GM18507 (cell line): ENCODE measurements at places on chromosomes 5 and 9.

DNA sequence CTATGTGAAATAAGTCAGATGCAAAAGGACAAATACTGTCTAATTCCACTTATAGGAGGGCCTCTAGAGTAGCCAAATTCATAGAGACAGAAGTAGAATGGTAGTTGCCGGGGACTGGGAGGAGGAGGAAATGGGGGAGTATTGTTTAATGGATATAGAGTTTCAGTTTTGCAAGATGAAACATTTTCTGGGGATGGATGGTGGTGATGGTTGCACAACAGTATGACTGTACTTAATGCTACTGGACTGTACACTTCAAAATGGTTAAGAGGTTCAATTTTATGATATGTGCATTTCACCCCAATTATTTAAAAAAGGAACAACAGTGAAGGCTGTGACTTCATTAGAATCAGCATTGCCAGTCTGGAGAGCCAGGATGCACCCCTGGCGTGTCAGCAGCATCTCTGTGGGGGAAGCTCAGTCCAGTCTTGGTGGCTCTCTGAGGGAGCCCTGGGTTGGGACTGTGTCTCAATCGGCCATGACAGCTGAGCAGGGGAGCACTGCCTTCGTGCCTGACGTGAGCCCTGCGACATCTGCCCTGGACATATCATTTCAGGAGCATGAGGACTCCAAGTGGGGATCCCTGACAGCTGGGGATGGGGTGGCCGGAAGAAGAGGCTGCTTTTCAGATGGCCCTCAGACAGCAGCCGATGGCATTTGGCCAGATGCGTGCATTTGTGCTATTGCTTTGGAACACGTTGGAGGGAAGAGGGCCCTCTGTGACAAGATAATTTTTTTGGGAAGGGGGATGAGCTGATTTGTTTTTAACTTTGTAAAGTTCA lies 130.8 kb upstream of the STC2 start:
- DNase-seq: no peak

GRCh38 chr5:141003031-141003430 lies 36.8 kb downstream of the PCDHAC2 start:
- no peak for DNase-seq

DNA sequence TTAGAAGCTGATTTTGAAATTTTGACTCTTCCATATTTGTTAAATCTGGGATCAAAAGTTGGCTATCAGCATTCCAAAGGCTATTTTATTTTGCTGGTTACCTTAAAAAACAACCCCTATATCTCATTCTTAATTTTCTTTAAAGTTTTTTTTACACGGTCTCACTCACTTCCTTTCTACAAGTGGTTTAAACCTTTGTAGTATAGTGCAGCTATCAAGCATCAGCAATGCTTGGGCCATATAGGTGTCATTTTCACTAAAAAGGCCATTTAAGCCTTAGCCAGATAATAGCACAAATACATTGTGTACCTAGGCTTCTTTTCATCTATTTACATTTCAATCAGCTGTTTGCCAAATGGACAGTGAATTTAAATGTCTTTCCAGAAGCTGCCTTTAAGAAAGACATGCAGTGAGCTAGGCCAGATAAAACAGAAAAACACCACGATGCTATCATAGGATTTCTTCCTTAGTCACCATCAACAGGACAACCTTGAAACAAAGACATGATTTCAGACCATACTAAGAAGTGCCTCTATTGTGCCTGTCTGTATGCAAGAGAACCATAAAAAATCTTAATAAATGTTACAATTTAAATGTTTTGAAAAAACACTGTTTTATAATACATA lies 104.2 kb downstream of the RAPGEF6 start:
- DNase-seq: no peak

DNA sequence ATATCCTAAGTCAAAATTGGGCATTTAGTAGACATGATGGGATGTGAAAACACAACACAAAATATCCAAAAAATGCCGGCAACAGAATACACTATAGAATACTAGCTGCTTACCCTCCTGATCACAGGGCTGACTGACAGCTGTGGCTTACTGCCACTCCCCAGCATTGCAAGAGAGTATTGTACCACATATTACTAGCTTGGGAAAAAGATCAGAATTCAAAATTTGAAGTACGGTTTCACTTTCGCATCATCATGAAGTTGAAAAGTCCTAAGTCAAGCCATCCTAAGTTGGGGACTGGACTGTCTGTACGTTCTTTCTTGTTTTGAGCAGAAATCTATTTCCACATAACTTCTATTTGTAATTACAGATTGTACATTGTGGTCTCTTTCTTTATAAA lies 851.4 kb downstream of the MAT2B start:
- DNase-seq: no peak

DNA sequence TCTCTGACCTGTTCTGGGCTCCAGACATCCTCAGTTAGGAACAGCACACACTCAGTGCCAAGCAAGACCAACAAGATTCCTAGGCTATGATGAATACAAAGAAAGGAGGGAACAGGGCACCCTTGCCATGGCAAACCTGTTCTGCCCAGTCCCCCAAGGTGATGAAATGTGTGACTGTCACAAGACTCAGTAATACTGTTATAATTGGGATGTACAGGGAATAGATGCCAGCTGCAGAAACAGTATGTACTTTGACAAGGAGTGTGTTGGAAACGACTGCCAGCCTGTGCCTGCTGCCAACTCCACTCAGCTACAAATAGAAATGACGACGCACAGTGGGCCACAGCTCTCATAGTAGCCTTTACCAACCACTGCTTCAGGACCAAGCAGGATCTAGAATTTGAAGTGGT lies 453.0 kb downstream of the EFNA5 start:
- DNase-seq: no peak

DNA sequence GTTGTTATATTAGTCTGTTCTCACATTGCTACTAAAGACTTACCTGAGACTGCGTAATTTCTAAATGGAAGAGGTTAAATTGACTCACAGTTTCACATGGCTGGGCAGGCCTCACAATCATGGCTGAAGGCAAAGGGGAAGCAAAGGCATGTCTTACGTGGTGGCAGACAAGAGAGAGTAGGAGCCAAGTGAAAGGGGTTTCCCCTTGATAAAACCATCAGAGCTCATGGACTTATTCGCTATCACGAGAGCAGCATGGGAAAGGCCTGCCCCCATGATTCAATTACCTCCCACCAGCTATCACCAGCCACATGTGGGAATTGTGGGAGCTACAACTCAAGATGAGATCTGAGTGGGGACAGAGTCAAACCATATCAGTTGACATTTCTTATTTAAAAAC lies 374.5 kb upstream of the RORB start:
- no peak for DNase-seq

DNA sequence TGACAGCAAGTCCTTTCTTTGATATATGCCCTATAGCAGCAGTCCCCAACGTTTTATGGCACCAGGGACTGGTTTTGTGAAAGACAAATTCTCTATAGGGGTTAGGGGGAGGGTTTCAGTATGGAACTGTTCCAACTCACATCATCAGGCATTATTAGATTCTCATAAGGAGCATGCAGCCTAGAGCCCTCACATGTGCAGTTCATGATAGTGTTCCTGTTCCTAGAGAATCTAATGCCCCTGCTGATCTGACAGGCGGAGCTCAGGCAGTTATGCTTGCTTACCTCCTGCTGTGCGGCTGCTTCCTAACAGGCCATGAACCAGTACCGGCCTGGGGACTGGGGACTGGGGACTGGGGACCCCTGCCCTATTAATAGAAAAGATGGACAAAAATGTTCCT lies 2.7 kb upstream of the RAPGEF6 start:
- no peak for DNase-seq

DNA sequence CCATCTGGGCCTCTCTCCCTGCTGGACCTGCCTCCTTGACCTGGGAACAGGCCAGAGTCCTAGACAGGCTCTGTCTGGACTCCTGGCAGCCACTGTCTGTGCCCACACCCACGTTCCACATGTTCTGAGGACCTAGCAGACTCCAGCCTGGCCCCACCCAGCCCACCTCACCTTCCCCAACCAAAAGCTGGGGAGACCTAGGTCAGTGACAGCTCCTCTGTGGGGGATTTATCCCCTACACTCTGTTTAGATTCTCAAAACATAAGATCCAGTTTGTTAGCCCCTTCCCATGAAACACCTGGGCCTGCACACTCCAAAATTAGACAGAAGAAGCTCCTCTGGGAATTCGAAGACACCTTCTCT lies 59.8 kb upstream of the ADAMTS2 start:
- DNase-seq: no peak

DNA sequence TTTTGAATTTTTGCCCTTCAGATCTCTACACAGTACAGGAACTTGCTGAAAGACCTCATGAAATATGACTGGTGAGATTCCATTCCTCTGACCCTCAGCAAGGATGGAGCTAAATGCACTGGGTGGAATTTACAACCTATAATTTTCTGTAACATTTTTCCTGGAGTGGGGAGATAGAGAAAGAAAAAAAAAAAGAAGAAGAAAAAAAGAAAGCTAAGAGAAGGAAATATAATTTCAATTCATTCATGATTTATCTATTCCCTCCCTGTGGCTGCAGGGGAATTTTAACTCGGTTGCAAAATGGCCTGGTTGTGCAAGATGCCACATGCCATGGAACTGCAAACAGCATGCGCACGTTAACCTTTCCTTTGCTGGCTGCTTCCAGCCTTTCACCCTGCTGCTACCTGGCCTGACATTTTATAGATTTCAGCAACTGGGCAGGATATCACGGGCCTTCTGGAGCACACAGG lies 155.4 kb downstream of the FSTL4 start:
- no peak for DNase-seq

GRCh38 chr5:140927228-140927573 lies 1.1 kb downstream of the PCDHAC1 start:
- no peak for DNase-seq

DNA sequence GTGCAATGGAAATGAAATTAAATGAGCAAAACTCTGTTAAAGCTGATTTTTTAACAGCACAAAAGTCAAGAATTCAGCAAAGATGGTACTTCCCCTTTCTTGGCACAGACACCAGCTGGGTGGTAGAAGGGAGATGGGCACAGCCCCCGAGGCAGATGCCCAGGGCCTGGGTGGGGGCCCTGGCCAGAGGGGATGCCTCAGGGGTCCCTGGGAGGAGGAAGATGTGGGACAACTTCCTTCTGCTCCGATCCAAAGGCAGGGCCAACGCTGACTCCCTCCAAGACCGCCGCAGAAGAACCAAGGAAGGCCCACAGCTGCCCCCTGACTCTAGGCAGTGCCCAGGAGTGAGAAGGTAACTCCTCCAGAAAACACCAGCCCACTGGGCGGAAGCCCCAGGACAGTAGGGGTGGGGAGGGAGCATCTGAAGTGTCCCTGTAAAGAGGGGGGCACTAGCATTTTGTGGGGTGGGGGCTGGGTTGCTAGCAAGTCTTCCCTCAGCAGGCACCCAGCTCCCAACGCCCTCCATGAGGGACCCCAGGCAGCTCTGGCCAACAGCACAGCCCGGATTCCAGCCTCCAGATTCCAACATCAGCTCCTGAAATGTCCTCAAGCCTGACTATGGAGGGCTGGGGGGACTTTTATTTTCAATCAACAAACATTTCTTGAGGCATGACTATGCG lies 4.9 kb downstream of the NACC2 start:
- DNase-seq: no peak

GRCh38 chr9:81445331-81445921 lies 243.9 kb downstream of the TLE1 start:
- no peak for DNase-seq

DNA sequence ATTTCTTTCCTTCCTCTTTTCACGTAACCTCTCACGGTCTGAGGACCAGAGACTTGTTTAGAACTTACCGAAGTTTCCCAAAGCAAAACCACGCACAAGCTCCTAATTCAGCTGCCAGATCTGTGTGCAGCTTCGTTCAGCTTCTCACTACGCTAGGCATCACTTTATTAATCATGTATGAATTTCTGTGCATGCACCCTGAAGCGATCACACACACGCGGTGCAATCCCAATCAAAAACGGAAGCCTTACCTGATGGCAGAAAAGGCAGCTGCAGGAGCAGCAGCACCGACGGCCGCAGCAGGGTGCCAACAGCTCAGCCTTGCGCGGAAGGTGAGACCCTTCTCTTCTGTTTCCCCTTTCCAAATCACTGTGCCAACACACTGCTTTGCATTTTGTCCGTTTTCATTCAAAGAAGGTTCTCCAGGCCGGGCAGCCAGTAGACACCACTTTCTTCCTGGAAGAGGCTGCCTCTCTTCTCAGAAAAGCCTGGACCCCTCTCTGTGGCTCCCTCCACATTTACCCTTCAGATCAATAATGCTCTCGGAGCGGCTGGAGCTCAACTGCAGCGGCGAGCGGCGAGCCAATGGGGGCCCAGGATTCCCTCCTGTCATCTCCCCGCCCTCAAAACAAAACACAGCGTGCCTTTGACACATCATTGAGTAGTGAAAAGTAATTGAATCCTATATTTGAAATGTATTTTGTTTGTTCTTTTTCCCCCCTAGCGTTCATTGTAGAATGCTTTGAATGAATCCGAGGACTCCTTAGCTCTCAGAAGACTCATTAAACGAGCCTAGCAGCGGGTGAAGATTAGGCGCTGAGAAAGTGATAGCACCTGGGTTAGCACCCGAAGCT lies at the start of gene CDH12:
TSS of gene CDH12 (minus strand) at position 538 of the 854 bp plus-strand sequence.
- DNase-seq: no peak

DNA sequence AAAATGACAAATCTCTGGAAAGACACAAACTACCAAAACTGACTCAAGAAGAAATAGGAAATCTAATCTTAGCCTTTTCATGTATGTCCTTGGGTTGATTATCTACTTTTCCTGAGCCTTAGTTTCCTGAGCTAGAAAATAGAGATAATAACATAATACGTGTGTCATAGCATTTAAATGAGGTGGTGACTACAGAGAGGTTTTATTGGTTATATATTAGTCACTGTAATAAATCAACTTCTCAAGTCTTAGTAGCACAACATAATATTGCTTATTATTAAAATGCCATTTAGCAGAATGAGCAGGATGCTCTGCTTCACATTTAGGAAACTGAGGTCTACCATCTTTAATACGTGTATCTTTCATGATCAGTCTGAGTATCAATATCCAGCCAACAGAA lies 7.1 kb upstream of the PJA2 start:
- DNase-seq: no peak

DNA sequence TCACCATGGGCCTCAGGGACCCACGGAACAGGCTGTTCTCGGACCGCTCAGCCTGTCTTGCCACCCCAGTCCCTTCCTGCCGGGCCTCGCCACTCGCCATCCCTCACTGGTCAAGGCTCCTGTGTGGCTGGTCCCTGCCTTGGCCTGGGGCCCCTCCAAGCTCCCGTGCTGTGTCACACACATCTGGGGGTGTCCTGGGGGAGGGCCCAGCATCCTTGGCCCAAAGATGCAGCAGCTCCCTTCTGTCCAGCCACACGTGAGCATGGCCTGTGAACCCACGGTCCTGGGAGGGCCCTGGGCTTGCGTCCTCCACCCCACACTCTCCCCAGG lies 425 bp upstream of the EGFL7 start:
- no peak for DNase-seq

- no peak for DNase-seq
Observed at GRCh38 chr9:24572406-24572805, 26.7 kb upstream of the IZUMO3 start.

- DNase-seq: no peak
Observed at GRCh38 chr9:23672151-23672550, 153.9 kb downstream of the ELAVL2 start.

- no peak for DNase-seq
Observed at GRCh38 chr5:151745071-151745705, 13.2 kb downstream of the ATOX1 start.
